ENCODE measurements at places on chromosomes 7 and 10.
A peak's percentile ranks its signal among the peaks of the same experiment; 100 is the strongest.

- no peak for DNase-seq
Measured at GRCh38 chr10:24157567-24157966, 51.4 kb upstream of the KIAA1217 start.

DNA sequence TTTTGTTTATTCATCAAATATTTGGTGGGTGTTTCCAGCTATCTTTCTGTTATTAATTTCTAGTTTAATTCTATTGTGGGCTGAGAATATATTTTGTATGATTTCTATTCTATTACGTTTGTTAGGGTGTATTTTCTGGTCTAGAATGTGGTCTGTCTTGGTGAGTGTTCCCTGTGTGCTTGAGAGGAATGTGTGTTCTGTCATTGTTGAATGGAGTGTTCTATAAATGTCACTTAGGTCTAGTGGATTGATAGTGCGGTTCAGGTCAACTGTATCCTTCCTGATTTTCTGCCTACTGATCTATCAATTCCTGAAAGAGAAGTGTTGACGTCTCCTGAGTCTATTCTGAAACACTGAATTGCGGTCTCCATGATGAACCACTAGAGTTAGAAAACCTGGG lies 8.5 kb downstream of the HTRA1 start:
- no peak for DNase-seq

- no peak for DNase-seq
Measured at GRCh38 chr10:133388973-133389818, 4.8 kb upstream of the MTG1 start.

DNA sequence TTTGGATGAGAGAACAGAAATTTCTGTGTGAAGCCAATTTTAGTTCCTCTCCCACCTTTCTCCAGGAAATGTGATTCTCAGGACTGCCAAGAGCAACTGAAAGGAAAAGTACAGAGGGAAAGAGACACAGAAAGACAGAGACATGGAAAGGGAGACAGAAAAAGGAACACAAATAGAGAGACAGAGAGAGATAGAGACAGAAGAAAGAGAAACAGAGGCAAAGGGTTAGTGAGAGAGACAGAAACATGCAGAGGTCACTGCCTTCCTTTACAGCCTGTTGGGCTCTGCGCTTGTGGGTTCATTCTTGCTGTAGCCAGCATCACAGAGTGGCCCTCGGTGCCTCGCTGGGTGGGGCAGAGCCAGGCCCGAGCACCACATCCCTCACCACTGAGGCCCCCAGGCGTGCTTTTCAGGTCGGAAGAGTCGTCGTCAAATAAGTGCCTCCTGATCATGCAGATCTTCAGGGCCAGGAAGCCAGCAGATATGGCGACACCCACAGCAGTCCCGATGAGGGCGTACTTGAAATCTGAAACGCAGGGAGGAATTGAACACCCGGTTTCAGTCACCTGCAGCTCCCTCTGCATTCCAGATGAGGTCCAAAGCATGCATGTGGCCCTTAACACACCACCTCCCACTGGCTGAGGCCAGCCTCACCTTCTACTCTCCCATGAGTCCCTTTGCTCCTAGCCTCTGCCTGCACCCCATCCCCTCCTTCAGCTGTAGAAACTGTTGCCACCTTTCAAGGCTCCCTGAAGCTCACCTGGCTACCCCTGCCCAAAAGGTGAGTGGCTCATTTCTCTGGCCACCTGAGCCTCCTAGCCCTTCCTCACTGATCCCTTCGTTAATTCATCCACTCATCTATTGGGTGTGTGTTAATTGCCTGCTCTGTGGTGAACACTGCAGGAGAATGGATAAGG lies 21.4 kb downstream of the TMEM273 start:
- DNase-seq, result no peak

GRCh38 chr7:84664626-84665025 lies 470.0 kb upstream of the SEMA3A start:
- no peak for DNase-seq

DNA sequence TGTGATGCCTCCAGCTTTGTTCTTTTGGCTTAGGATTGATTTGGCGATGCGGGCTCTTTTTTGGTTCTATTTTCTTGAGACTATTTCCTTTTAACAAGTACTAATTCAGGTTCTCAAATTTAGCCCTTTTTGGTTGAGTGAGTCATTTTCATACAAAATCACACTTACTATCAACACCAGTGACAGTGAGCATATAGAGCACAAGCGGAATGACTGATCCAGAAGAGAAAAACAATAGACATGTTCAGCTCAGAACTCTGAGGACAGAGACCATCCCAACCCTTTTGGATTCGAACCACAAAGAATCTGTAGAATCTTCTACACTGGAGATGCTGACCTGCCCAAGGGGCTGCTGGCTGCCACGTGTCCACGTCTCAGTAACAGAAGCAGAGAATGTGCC lies 56.4 kb upstream of the INSYN2A start:
- no peak for DNase-seq

- no peak for DNase-seq
Measured at GRCh38 chr7:11636274-11636673, 195.7 kb downstream of the THSD7A start.

DNA sequence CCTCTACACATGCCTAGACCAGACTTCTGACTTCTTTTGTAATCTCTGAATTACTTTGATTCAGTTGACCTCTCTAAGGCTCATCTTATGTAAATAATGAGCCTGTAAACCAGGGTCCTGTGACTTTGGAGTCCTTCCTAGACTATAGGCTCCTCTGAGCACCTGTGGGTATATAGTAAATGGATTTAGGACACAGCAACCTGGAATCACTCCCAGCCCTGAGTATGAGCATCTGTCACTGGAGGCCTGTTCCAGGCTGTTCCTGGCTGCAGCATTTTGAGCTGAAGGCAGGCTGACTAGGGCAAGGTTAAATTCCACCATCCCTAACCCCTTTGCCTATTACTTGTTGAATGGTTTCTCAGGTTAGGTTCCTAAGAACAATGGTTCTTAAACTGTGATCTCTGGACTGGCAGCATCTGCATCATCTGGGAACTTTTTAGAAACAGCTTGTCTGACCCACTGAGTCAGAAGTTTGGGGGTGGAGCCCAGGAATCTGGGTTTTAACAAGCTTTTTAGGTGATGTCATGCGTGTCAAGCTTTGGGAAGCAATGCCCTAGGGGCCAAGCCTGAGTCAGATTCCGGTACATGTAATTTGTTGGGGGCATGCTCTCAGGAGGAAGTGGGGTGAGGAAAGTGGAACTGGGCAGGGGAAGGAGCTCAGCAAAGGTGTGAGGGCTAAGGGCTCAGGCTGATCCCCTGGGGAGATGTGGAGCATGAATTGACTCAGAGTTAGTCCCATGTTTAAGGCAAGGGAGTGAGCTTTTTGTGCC lies 28.2 kb downstream of the MINDY4 start:
- no peak for DNase-seq

GRCh38 chr10:7027913-7028808 lies 382.7 kb downstream of the SFMBT2 start:
- no peak for DNase-seq

DNA sequence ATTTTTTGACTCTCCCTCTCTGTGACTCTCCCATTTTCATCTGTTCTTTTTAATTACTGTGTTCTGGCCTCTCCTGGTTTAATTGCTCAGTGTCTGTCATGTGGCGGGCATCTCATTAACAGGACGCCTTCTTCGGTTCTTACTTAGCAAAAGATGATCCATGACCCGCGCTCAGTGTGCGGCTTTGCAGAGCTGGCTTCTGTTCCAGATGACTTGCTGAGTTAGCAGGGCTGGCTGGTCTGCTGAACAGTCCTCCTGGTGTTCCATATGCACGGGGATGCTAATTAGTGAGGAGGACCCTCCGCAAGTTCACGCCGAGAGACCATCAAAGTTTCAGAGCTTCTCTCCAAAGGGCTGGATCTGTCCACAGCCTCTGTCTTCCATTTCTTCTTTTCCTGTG lies 258.6 kb upstream of the MKI67 start:
- peak; percentile 2 for DNase-seq

DNA sequence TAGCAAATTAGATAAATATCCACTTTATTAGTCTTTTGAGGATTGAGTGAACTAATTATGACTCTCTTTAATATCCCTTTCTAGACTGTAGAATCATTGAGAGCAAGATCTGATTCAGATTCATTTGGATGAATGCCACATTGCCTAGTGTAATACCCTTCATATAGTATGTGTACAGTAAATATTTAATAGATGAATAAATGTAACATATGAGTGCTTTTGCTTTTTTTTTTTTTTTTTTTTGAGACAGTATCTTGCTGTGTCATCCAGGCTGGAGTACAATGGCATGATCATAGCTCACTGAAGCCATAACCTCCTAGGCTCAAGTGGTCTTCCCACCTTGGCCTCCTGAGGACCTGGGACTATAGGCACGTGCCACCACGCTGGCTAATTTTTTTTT lies 14.8 kb downstream of the SAMD8 start:
- DNase-seq, result no peak

DNA sequence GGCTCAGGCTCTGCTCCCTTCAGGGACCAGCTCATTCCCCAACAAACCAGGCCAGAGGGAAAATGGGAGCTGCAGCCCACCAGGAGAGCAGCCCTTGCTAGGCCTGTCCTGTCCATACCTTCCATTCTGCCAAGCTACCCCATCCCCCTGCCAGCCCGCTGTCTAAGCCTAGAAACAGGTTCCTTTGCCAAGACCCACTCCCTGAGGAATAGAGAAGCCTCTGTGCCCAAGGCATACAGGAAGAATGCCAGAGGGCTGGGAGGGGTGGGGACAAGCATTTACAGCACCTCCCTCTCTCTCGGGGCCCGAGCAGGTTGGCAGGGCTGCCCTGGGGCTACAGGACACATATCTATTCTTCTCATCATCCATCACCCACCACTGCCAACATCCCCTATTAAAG lies 178.3 kb downstream of the GRID1 start:
- no peak for DNase-seq

DNA sequence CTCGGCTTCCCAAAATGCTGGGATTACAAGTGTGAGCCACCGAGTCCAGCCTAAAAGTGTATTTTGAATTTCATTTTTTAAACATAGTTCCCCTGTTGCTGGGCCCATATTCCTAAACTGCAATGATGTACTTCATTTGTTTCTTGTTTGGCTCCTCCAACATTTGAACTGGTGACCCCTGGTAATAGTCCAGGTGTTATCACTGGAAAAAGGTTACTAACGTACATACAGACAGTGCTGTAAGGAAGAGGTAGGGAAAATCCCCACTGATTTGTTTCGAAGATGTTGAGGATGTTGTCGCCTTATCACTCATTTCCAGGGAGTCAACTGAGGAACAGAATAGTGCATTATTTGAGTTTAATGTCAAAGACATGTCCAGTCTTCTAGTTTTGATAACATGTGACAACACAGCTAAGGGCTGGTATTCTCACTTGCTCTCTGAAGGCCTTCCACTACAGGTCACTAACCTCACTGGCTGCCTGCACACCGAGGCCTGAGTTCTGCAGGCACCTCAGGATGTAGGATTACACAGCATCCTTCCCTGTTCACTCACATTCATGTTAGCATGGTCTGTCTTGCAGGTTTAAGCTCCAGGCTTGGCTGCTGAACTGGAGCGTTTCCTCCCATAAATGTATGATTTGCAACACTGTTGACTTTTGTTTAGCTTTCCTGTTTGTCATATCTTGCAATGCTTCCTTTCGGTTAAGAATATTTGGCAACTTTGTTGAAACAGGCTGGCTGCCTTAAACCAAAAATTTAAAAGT lies 362.8 kb downstream of the INHBA start:
- no peak for DNase-seq

DNA sequence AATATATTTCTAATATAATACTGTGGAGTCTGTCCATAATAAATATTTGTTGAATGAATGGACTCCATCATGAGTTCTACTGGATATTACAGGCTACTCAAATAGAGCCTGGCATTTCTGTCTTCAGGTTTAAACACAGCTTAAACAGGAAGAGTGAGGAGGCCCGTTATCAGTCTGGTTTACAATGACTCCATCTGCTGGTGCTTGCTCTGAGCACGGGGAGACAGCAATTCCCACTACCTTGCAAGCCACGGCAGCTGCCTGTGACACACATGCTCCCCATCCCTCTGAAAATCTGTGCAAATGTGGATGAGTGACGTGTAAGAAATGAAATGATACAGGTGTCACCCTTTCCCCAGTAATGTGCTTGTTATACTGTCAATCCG lies 293.5 kb upstream of the IMMP2L start:
- peak; percentile 65 for DNase-seq

DNA sequence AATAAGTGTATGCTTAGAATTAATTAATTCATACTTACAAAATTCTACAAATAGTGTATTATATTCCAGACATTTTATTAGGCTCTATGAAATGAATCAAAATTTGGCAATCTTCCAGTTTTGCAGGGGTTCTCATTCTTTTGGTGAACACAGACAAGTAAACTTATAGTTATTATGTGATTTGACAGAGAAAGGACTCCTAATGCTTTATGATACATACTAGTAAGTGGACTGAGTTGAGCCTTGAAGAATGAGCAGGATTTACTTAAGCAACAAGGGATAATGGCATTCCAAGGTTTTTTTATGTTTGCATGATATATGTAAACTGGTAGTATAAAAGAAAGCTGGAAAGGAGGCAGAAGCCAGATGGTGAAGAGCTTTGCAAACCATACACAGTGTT lies 145.7 kb upstream of the FERD3L start:
- DNase-seq, result no peak

DNA sequence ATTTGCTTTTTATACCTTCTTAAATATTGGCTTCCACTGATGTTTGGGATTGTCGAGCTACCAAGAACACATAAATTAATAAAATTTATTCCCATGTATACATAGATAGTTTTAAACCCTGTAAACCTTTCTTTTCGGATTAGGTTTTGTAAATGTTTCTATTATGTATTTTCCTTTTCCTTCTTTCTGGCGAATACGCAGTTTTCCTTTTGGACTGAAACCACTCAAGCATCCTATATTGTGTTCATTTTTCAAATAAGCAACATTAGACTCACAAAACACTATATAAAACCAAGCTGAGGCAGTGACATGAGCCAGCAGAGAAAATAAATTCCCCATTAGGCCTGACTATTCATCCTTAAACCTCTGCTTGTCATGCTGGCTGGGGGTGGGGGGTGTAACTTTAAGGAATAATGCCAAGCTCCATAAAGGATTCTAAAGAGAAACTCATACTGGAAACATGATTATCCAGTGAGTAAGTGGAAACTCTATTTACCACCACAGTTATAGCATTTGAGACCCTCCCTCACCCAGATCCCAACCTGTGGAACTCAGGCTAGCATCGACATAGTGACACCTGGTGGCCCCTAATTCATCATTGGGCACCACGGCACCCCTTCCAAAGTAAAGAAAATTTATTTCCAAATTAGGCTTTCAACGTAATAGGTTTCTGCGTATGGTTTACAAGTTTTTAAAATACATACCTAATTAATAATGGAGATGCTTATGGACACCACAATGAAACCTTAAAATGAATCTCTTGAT lies 86.5 kb upstream of the CELF2 start:
- peak; percentile 53 for DNase-seq

GRCh38 chr10:132980426-132981172 lies 38.2 kb upstream of the CFAP46 start:
- DNase-seq, result no peak
